Activated CD8-positive, alpha-beta memory T cell treated with anti-CD3 and anti-CD28 coated beads for 1 hour (primary cell): ENCODE measurements at places on chromosomes 12 and 14.

DNA sequence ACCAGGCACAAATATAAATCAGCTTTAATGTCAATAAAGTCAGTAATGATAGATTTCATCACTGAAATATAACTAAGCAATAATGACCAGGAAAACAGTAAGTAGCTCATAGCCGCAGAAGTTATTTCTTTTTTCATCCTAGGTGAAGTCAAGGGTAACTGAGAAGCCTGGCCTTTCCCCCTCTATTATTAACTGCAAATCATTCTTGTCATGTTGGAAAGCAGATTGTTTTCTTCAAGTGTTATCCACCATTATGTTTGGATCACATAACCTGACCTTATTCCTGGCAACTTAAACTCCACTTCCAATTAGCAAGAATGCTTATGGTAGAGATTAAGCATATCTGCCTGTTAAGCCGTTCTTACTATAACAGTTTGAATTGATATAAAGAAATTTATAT is 603.4 kb upstream of the FOXG1 start:
- DNase-seq, result no peak

GRCh38 chr12:117686911-117687377 is 281.8 kb downstream of the KSR2 start:
- DNase-seq, result no peak

GRCh38 chr14:79986251-79986650 is 225.1 kb downstream of the DIO2 start:
- no peak for DNase-seq

DNA sequence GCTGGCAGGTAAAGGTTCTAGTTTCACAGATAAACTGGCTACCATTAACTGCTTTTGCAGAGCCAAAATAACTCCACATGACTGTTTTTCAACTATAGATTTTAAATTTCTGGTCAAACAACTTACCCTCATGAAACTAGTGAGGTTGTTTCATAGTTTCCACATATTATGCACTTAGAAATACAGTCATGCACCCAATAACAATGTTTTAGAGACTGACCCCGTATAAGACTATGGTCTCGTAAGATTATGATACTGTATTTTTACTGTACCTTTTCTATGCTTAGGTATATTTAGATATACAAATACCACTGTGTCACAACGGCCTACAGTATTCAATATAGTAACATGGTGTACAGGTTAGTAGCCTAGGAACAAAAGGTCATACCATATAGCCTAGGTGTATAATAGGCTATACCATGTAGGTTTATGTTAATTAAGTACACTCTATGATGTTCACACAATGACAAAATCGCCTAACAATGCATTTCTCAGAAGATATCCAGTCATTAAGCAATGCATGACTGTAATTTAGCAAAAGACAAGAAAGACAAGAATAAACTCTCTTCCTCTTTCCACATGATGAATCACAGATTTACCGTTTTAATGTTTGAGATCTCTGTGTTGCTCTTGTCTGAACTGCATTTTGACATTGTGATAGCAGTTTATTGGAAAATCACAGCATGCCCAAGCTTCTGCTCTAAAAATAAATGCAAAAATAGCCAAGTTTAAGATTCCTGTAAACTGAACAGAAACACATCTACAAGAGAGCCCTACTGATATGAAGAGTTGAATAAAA is 17.1 kb downstream of the DICER1 start:
- no peak for DNase-seq

DNA sequence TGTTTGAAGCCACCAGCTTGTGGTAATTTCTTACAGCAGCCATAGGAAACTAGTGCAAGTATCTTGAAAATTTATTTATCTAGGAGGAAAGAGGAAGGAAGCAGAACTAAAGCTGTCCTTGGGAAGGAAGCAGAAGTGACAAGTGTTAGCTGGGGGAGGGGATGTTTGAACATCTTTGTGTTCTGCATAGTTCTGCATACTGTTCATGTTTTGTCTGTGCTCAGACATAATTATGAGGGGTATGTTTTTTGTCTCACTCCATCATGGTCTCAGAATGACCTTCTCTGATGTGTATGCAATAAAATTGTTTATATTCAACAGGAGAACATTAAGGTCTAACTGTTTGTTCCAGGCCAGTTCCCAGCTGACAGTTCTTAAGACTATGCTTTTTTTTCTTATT is 606.5 kb downstream of the GALC start:
- no peak for DNase-seq

DNA sequence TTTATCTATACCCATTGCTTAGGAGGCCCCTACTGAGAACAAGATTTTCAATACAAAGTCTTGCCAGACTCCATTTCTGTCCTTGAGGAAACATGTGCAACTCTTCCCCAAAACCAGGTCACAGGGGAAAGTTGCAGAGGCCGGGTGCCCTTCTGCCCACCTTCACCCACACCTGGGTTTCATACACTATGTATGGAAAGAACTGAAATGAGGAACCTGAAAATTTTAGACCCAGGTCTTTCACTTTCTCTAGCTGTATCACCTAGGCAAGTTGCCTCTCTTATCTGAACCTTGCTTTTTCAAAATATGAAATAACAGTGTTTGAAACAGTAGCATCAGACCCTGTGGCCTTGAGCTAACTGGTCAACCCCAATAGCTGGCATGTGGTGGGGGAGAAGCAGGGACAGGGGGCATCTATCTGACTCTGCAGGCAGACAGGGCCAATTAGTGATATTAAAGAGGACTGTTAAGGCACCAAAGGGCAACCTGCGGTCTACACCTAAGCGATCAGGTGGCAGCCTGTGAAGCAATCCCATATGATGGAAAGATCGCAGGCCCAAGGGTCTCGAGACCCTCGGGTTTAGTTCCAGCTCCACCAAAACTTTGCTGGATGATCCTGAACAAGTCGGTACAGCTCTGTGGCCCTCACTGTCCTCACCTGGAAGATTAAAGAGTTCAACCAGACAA is 346.5 kb downstream of the BCL11B start:
- no peak for DNase-seq

DNA sequence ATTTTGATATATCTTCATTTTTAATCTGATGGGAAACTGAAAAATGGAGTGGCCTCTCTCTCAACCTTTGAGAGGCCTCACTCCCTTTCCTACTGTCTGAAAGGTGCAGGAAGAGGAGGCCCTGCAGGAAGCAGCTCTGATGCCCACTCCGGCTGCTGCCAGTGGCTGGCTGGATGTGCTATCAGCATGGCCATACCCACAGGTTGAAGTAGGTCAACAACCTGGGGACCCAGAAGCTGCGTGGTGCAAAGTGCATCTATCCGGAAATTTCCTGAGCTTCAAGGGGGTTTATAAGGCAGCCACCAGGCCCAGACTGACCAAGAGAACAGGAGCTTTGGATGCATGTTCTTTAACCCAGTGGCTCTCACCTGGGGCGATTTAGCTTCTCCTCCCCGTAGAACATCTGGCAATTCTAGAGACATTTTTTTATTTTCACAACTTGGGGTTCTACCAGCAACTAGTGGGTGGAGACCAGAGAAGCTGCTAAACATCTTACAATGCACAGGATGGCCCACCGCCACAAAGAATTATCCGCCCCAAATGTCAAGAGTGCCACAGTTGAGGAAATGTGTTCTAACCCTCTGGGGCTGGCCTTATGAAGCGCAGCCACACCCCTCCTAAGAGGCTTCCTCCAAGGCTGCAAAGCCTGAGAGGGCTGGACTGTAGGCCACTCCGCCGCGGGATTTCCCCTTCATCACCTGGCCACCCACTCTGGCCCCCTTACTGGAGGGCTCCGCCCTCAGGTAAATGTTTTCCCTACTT is 8.2 kb upstream of the BATF start:
- no peak for DNase-seq

- DNase-seq, result no peak
Observed at GRCh38 chr14:28398506-28398905, 368.1 kb upstream of the FOXG1 start.

DNA sequence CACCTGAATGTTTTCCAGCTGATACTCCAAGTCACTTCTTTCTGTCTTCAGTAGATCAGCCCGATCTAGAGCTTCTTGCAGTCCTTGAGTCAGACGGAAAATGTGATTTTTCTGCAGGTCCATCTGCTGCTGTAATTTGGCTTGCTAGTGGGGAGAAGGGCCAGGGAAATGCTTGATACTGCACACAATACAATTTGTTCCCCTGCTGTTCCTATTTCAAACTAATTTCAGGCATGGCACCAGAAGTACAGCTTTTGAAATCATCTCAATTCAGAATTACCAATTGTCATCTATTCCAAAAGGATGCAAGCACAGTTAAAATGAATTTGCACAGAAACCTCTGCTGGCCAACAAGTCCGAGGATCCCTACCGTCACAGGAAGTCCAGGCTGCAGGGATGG is 53.4 kb downstream of the PRKAB1 start:
- no peak for DNase-seq

- DNase-seq, result no peak
Observed at GRCh38 chr14:20550926-20551325, 9.9 kb downstream of the RNASE9 start.

GRCh38 chr14:105171004-105171673 is 2.6 kb upstream of the JAG2 start:
- DNase-seq, result no peak

DNA sequence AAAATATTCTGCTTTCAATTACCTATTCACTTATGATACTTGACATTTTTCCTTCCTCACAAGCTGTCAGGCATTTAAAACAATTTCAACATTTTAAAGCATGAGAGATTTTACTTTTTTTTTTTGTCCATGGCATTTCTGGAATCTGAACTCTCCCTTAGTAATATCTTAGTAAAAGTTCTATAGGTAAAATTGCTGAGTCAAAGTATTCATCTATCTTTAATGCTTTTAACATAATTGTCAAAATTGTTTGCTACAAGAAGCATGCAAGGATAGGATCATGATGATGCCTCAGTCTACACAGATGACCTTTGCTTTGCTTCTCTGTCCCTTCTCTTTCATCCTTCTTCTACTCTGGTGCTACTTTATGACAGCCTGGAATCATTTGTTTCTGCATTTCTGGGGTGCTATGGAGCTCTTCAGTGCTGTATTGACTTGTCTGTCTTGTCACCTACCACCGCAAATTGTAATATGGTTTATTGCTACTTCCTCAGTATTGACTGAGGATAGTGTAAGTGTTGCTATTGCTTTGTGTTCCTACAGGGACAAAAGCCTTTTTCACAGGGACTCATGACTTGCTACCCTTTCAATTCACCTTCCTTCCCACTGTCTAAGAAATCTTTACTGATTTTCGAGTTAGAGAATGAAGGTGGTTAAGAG is 589.8 kb upstream of the ATP2B1 start:
- DNase-seq, result no peak

DNA sequence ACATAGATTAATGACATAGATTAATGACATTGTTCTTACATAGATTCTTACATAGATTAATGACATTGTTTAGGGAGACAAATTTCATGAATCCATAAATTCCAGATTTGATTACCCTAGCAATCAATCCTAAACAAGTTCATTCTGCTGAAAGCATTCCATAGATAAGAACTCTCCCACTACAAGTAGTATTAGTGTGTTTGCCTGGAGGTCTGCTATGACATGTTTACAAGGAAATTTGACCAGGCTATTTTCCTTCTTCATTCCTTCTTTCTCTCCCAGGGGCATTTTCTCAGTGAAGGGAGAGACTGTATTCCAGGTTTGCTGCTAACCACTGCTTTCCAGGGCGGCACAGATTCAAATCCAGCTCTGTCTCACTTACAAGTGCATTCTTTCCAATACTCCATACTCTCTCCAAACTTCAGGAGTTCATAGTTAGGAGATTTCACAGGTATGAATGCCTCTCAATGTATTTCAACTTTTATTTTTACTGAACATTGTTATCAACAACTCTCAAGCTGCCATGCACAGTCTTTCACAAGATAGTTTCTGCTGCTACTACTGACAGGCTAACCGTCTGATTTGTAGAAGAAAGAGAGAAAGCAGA is 134.5 kb downstream of the SLC38A1 start:
- no peak for DNase-seq

DNA sequence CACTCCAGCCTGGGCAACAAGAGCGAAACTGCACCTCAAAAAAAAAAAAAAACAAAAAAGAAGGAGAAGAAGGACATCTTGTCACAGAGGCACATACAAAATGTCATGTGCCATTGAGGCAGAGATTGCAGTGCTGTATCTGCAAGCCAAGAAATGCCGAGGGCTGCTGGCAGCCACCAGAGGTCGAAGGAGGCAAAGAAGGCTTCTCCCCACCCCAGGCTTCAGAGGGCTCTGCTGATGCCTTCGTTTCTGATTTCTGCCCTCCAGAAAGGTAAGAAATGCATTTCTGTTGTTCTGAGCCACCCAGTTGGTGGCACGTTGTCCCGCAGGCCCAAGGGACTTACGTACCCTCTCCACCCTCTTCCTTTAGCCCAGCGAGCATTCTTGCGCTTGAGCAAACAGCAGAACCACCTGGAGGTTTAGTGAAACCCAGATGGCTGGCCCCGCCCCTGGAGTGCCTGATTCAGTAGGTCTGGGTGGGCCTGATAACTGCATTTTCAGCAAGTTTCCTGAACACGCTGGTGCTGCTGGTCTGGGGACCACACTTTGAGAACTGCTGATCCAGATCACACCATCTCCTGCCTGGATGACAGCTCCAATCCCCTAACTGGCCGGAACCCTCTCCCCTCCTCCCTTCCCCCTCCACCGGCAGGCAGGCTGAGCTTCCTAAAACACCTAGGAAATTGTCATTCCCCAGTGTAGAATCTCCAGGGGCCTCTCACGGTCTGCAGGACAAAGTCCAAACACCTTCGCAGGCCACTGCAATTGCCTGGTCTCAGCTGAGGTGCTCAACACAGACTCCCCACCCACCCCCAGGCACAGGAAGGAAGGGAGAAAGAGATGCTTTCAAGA is 21.1 kb upstream of the SCARB1 start:
- no peak for DNase-seq

DNA sequence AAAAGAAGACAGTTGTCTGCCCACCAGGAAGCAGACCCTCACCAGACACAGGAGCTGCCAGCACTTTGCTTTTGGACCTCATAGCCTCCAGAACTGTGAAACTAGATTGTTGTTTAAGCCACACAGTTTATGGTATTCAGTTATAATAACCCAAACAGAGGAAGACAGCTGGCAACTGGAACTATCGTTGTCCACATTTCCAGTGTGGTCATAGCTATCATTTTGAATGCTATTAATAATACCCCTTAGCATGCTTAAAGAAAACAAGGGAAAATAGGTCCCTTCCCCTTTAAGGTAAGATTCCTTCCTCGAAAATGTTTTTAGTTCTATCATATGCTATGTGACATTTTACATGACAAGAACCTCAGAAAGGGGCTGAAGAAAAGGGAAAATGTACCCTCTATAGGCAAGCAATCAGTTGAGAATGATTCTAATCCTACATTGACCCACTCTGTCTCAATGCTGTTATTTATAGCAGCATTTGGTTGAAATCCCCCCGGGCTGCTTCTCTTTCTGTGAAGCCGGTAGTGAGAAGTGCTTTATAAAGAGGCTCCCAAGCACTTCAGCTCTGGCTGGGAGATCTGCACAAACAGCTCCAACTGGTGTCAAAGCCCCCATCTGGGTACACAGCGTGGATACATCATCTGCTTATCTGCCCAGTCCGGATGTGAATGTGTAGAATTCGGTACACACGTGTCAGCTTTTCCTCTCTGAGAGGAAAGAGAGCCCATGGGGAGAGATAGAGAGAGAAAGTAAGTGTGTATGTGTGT is 221.2 kb upstream of the FLRT2 start:
- no peak for DNase-seq

- no peak for DNase-seq
Observed at GRCh38 chr14:89628521-89628920, 211.5 kb upstream of the FOXN3 start.
